ENCODE measurements at places on chromosomes 1 and 21.

GRCh38 chr1:93442008-93442666, 5.8 kb upstream of the FNBP1L start:
- DNase-seq = no peak
- H3K4me1 ChIP-seq = peaks cover 3% of the 10 kb centered on the region
- peaks cover 43% of the 10 kb centered on the region for H3K27me3 ChIP-seq
- H3K36me3 ChIP-seq = no peaks in the 10 kb centered on the region

DNA sequence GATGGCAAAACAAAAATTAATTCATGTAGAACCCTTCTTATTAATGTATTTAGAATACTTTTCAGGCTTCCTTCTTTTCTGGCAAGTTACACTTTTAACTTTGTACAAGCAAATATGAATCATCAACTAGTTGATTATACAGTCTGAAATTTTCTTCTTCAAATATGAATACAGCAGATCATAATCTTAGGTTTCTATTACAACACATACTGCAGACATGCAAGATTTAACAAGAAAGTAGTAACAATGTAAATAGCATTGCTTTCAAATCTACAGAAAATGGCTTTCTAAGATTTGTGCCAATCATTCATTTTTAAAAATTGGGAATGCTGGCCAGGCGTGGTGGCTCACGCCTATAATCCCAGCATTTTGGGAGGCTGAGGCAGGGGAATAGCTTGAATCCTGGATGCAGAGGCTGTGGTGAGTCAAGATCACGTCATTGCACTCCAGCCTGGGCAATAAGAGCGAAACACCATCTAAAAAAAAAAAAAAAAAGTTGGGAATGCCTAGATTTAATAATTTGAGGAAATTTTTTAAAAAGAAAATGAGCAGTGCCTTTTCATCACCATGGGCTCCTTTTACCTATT, 68.4 kb upstream of the DPYD start:
- no peak overlapping the region for H3K27ac ChIP-seq

DNA sequence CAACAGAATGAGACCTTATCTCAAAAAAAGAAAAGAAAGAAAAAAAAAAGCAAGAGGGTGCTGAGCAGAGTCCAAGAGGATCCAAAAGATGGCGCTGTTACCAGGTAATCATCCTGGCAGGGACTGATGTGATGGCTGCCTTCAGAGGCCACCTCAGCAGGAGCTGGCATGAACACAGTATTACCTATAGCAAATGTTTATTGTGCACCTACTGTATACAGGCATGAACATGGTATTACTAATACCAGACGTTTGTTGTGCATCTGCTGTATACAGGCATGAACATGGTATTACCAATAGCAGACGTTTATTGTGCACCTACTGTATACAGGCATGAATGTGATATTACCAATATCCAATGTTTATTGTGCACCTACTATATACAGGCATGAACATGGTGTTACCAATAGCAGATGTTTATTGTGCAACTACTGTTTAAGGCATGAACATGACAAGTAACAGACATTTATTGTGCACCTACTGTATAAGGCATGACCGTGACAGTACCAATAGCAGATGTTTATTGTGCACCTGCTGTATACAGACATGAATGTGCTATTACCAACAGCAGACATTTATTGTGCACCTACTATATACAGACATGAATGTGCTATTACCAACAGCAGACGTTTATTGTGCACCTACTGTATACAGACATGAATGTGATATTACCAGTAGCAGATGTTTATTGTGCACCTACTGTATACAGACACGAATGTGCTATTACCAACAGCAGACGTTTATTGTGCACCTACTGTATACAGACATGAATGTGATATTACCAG, 115.1 kb upstream of the TMEM51 start:
- H3K4me3 ChIP-seq = no peak overlapping the region
- peaks cover 4% of the 10 kb centered on the region for H3K4me1 ChIP-seq
- no peaks in the 10 kb centered on the region for H3K27me3 ChIP-seq
- H3K27ac ChIP-seq = no peak overlapping the region

DNA sequence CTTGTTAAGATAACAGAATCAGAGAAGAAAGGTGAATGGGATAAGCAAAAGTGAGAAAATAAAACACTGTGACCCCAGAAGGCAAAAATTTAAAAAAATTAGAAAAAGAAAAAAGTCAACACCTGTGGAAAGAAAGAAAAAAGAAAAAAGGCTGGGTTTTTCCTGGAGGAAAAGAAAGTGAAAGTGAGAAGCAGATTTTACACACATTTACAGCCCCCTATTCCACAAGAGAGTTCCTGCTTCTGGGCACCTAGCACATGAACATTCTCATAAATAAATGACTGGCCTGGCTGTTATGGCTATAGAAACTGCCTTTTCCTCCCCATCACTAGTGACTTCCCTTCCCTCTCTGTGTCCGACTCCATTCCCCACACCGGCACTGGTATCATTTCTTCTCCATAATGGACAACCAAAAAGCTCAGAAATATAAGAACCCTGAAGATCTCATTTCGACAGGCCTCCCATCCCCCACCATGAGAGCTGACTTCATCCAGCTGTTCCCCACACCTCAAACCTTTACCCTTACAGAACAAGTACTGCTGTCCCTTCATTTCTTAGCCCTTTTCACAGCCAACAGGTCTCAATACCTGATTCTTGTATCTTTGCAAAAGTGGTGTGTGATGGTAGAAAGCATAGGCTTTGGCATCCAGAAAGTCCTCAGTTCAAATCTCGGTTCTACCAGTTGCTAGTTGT, 12.6 kb downstream of the MTF1 start:
- H3K27me3 ChIP-seq = no peaks in the 10 kb centered on the region
- peaks cover 26% of the 10 kb centered on the region for H3K4me1 ChIP-seq

Data from activated T-helper 2 cell treated with anti-CD3 and anti-CD28 coated beads, Interferon-gamma antibody, Interleukin-2, Interleukin-4, amounts not matched to agents 10 μg/mL and 5 μg/mL and 100 μg/mL, durations not matched to agents 14 hours and 24 hours and 36 hours (primary cell).